ENCODE measurements at places on chromosomes 5 and 9. TPM values are rescaled to one million over a fixed set of nuclear protein-coding genes. Genes with fewer than 3 reads are reported as not detected.

DNA sequence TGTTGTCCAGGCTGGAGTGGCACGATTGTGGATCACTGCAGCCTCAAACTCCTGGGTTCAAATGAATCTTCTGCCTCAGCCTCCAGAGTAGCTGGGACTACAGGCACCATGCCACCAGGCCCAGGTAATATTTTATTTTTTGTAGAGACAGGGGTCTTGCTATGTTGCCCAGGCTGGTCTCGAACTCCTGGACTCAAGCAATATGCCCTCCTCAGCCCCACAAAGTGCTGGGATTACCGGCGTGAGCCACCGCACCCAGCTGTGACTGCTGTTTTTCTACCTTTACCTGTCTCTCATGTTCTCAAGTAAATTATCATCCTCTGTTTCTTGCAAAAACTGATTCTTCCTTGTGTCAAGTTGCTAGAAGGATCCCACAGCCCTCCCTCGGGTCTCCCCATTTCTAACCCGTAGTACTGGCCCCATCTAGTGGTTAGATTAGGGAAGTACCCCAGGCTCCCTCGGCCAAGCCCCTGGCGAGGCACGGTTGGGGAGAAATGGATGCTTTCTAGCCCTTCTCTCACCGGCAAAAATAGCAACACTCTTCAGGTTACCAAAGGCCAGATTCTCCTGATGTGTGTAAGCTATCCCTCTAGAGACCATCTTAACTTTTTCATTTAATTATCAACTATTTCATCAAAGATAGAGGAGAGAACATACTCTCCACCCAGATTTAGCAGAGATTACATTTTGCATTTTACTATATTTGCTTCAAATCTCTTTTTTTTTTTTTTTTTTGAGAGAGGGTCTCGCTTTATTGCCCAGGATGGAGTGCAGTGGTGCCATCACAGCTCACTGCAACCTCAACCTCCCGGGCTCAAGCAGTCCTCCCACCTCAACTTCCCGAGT is 19.2 kb upstream of the TOR1B start:
- no peak overlapping the region for H3K4me3 ChIP-seq
- H3K4me1 ChIP-seq = no peaks in the 10 kb centered on the region
- H3K36me3 ChIP-seq = no peaks in the 10 kb centered on the region
- peak; percentile 79 for DNase-seq

DNA sequence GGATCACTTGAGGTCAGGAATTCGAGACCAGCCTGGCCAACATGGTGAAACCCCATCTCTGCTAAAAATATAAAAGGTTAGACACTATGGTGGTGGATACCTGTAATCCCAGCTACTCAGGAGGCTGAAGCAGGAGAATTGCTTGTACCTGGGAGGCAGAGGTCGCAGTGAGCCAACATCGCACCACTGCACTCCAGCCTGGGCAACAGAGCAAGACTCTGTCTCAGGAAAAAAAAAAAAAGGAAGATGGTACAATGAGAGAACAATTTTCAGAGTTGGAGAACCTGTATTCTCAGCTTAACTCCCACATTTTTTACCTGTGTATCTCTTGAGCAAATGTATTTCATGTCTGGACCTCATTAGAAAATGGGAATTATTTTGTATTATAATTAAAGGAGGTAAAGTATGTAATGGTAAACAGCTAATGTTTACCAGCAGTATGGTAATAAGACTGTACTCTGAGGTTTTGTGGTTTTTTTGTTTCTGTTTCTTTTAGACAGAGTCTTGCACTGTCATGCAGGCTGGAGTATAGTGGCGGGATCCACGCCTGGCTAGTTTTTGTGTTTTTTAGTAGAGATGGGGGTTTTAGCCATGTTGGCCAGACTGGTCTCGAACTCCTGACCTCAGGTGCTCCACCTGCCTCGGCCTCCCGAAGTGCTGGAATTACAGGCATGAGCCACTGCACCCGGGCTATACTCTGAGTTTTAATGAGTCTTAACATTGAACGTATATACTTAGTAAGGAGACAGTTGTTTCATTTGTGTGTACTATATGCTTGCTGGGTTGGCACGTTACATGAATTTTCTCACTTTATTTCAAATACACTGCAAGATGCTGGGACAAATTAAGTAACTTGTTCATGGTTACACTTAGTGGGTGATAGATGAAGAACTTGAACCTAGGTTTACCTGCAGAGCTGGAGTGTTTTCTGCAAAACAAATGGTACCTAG is 16.2 kb downstream of the UHRF2 start:
- no peaks in the 10 kb centered on the region for H3K4me1 ChIP-seq
- DNase-seq = no peak
- no peaks in the 10 kb centered on the region for H3K36me3 ChIP-seq
- H3K27ac ChIP-seq = no peak overlapping the region

- DNase-seq = no peak
- H3K36me3 ChIP-seq = no peaks in the 10 kb centered on the region
- H3K4me3 ChIP-seq = no peak overlapping the region
- no peak overlapping the region for H3K27ac ChIP-seq
Observed at GRCh38 chr9:88085476-88085875, 52.8 kb downstream of the SPATA31C2 start.

GRCh38 chr5:151620461-151620840 is 29.3 kb upstream of the FAT2 start:
- H3K4me3 ChIP-seq = no peak overlapping the region
- H3K27ac ChIP-seq = no peak overlapping the region
- H3K36me3 ChIP-seq = no peaks in the 10 kb centered on the region
- DNase-seq = no peak
- no peaks in the 10 kb centered on the region for H3K27me3 ChIP-seq
- no peaks in the 10 kb centered on the region for H3K4me1 ChIP-seq

Gene IL3
- 0.25 TPM for total RNA-seq

DNA sequence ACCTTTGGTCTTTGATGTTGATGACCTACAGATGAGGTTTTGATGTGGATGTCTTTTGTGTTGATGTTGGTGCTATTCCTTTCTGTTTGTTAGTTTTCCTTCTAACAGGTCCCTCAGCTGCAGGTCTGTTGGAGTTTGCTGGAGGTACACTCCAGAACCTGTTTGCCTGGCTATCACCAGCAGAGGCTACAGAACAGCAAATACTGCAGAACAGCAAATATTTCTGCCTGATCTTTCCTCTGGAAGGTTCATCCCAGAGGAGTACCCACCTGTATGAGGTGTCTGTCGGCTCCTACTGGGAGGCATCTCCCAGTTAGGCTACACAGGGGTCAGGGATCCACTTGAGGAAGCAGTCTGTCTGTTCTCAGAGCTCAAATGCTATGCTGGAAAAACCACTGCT is 694.5 kb upstream of the CDH6 start:
- H3K36me3 ChIP-seq = no peaks in the 10 kb centered on the region
- no peaks in the 10 kb centered on the region for H3K27me3 ChIP-seq
- no peak for DNase-seq
- H3K4me1 ChIP-seq = no peaks in the 10 kb centered on the region

DNA sequence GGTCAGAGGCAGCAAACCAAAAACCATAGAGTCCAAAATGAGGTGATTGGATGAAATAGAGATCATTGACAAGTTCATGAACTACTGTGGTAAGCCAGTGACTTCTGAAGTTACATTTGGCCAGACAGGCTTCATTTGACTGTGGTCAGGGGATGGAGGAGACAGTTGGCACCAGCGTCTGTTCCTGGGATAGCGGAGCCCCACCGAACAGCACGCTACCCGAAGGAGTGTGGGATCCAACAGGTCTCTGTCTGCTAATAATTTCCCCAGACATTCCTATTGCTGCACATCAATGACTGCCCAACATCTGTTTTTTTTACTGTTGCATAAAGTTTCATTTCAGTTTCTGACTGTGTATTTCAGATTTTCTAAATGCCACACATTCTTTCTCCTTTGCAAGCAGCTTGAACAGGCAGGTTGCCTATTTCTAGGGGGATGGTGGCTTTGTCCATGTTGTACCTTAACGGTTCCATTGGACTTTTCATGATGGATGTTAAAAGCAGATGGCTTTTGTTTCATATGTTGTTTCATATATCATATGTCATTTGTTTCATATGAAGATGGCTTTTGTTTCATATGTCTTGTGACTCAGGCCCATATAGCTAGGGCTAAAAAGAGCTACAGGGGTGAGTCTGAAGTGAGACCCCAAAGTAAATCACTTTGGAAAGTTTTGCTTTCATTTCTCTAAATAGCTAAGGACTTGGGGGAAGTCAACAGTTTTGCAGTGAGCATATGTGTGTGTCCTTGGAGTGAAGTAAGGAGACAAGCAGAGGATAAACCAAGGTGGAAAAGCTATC is 180.8 kb downstream of the GOLPH3 start:
- H3K36me3 ChIP-seq = no peaks in the 10 kb centered on the region
- H3K27me3 ChIP-seq = no peaks in the 10 kb centered on the region
- DNase-seq = no peak
- H3K4me3 ChIP-seq = no peak overlapping the region
- no peaks in the 10 kb centered on the region for H3K4me1 ChIP-seq

Gene OLFM1
- 8.9 TPM for total RNA-seq

Gene OSMR
- total RNA-seq = 14.3 TPM

Gene CYLC2
- not detected for total RNA-seq

DNA sequence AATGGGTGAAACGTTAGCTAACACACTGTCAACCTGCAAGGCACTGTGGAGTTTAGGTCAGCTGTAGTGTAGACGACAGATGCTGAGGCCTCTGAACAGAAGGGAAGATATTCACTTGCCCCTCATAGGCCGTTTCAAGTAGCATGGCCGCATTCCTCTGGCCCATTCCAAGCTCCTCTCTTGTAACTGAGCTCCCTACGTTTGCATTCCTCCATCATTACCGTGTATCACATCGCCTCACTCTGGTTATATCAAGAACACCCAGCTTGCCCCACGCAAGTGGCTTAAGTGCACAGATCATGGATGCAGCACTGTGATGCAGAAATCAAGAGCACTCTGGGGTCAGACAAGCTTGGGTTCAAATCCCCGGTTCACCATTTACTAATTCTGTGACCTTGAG is 43.3 kb downstream of the PRELID2 start:
- H3K4me1 ChIP-seq = no peaks in the 10 kb centered on the region
- no peaks in the 10 kb centered on the region for H3K36me3 ChIP-seq
- H3K27ac ChIP-seq = no peak overlapping the region
- H3K4me3 ChIP-seq = no peak overlapping the region

Gene PRSS3
- total RNA-seq = 148 TPM

- peaks cover 44% of the 10 kb centered on the region for H3K4me1 ChIP-seq
- H3K4me3 ChIP-seq = no peak overlapping the region
- no peaks in the 10 kb centered on the region for H3K36me3 ChIP-seq
- peak overlapping the region; percentile 84 for H3K27ac ChIP-seq
- DNase-seq = no peak
Observed at GRCh38 chr9:136543280-136543679, 2.6 kb downstream of the NOTCH1 start.

Gene EGFL7
- 17.3 TPM for total RNA-seq

GRCh38 chr9:98829766-98830165 is 22.3 kb downstream of the GALNT12 start:
- H3K27ac ChIP-seq = no peak overlapping the region
- DNase-seq = no peak
- no peaks in the 10 kb centered on the region for H3K4me1 ChIP-seq
- no peaks in the 10 kb centered on the region for H3K36me3 ChIP-seq
- H3K27me3 ChIP-seq = no peaks in the 10 kb centered on the region

- no peak overlapping the region for H3K27ac ChIP-seq
- H3K4me1 ChIP-seq = no peaks in the 10 kb centered on the region
- no peaks in the 10 kb centered on the region for H3K36me3 ChIP-seq
- no peak for DNase-seq
- no peak overlapping the region for H3K4me3 ChIP-seq
Observed at GRCh38 chr5:178442405-178443257, 147.6 kb downstream of the COL23A1 start.

DNA sequence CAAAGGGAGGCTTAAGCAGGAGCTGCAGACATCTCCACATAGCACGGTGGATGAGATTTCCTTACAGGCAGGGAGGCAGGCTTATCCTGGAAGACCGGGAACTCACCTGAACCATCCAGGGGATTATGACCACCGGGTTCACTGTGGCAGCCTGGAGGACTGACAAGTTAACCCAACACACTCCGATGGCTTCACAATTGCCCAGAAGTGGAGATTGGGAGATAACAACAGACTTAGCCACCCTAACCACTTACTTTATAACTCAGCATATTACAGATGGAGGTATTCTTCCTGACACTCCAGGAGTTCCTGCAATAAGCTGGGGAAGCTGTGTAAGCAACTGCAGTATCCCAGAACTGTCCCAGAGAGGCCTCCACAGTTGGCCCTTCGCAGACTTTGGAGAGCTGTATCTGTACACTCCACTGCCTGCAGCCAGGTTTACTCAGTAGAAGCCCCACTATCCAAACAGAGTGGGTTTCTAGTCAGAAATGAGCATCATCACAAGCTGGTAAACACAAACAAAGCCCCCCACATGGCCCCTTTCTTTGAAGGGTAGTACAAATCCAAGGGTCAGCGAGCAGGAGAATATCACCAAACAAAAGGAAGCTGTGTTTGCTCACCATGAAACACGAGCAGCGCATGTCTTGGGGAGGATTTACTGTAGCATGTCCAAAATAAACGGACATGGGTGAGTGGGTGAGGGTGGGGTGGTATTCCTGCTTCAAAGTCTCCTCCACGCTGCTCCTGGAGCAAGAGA is 462.2 kb downstream of the RASEF start:
- no peaks in the 10 kb centered on the region for H3K36me3 ChIP-seq
- H3K27me3 ChIP-seq = no peaks in the 10 kb centered on the region
- H3K4me3 ChIP-seq = no peak overlapping the region
- no peak overlapping the region for H3K27ac ChIP-seq
- DNase-seq = no peak
- no peaks in the 10 kb centered on the region for H3K4me1 ChIP-seq

Gene SLC1A3
- 0.50 TPM for total RNA-seq

DNA sequence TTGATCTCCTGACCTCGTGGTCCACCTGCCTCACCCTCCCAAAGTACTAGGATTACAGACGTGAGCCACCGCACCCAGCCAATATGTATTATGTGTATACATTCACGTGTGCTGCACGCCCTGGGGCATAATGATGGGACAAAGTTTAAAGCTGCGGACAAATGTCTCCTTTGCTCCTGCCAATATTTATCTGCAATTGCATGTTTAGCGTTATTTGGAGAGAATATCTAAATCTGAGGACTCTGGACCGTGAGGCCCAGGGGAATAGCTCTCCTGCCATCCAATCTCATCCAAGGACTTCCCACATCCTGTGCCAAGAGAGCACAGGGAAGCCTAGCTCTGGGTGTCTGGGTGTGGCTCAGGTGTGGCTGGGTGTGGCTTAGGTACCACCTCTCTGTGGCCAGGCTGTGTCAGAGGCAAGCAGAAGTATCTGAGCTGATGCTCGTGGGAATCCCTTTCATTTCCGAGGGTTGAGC is 6.9 kb upstream of the BOD1 start:
- H3K27ac ChIP-seq = no peak overlapping the region
- no peaks in the 10 kb centered on the region for H3K27me3 ChIP-seq
- H3K4me1 ChIP-seq = no peaks in the 10 kb centered on the region
- no peaks in the 10 kb centered on the region for H3K36me3 ChIP-seq

DNA sequence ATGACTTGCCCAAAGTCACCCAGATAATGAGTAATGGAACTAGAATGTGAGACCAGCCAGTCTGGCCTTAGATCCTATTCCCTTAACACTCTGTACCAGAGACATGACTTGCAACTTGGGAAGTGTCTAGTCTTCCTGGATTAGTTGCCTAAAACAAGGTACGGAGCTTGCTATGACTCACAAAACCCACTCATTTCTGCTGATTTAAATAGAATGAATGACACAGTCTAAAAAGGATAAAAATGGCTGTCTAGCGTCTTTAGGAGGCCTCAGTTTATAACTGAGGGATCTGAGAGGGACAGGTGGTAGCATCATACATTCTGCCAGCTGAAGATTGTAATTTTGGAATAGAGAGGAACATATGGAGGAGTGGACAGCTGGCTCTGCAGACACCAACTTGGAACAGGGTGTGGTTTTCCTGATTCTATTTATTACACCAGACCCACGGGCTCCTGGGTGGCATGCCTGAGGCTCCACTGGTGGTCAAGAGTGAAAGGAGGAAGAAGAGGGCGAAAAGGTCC is 62.7 kb downstream of the ABLIM3 start:
- H3K4me1 ChIP-seq = no peaks in the 10 kb centered on the region
- no peak for DNase-seq
- H3K4me3 ChIP-seq = no peak overlapping the region
- no peaks in the 10 kb centered on the region for H3K27me3 ChIP-seq
- no peaks in the 10 kb centered on the region for H3K36me3 ChIP-seq
- no peak overlapping the region for H3K27ac ChIP-seq

All from colonic mucosa (tissue), 4 donors.